ENCODE measurements at places on chromosomes 3 and 15.

DNA sequence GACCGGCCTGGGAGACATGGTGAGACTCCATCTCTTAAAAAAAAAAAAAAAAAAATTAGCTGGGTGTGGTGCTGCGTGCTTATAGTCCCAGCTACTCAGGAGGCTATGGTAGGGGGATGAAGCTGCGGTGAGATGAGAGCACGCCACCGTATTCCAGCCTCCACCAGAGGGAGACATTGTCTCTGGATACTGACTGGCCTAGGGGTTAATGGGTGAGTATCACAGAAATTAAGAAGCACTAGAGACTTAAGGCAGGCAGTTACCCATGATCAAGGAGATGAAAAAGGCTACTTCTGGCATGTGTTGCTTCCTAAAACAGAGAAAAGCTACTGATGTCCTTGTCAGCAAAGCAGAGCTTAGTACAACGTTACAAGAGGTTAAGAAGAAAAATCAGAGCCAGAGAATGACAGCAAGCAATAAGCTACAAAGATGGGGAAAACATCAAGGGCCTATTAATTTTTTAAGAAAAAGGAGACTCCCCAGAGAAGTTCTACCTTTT is 8.6 kb downstream of the TFRC start:
- peak; percentile 49 for DNase-seq

DNA sequence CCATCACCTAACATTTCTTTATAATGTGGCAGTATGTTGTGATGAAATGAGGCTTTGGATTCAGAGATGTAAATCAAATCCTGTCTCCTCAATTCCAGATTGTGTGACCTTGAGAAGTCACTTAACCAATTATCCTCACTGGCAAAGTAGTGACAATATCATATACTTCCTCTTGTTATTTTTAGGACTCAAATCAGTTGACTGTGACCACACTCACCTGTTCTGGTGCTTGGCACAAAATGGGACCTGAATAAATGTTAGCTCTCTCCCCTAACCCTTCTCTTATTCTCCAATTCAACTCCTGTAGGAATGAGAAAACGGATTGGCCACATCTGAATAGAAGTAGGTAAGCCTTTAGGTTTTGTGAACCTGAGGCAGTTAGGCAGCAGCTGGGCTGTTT is 42.1 kb downstream of the IQCH start:
- DNase-seq, result no peak

DNA sequence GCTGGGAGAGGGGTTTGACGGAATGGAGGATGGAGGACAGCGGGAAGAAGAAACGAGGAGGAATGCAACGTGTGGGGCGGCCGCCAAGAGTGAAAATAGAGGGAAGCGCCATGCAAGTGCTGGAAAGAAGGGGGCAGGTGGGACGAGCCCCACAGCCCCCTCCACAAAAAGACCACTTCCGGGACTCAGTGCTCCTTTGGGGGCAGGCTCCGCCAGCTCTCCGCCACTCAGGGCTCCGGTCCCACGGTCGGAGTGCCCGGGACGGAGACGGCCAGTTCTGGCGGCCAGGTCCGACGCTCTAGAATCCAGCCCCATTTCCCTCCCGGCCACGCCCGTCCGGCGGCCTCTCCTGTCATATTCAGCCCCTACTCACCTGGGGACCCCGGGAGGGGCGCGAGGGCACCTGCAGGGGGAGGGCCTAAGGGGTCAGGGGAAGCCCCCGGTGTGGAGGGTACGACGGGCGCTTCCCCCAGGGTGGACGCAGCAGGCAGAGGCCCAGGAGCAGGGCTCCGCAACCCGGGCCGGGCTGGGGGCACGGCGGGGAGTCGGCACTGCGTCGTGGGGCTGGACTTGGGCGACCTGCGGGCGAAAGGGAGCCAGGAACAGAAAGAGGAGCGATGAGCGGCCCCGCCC is 25.5 kb upstream of the CSPG4 start:
- no peak for DNase-seq

DNA sequence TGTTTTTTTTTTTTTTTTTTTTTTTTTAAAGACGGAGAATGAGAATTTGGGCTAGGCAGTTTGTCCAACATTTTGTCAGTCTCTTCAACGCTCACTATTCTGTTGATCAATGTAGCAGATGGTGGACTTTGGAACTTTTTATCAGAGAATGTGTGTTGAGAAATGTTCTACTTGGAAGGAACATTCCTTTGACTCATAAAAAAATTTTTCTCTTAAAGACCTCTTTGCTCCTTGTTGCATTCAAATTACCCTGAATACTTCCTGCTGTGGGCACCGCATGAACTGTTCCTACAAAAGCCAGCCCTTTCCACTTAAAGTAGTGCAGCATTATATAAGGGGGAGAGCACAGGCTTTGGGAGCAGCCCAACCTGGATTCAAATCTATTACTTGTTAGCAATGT is 182.9 kb downstream of the AKAP13 start:
- no peak for DNase-seq

DNA sequence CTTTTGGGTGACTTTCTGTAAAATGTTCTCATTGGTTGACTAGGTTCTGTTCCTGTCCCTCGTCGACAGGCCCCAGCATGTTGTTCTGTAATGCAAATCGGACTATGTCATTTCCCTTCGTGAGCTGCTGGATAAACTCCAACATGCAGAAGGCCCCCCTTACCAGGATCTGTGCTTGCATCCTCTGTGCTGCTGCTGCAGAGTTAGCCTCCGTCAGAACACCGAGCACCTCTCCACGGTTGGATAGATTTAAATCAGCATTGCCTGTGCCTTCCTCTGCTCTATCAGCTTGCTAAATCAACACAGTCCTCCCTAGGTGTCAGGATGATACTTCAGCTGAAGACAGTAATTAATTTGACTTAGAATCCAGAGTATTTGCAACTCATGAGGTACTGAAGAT is 12.7 kb upstream of the MINDY4B start:
- DNase-seq, result no peak

Measured in stimulated activated CD4-positive, alpha-beta T cell treated with anti-CD3 and anti-CD28 coated beads, TNF-alpha, amount 100 ng/mL, for 48 hours (primary cell).